ENCODE measurements at places on chromosomes 6 and 20.

- DNase-seq = no peak
Measured at GRCh38 chr20:54209216-54209813, 1.4 kb downstream of the PFDN4 start.

GRCh38 chr6:34553750-34554149 is 2.4 kb downstream of the SPDEF start:
- no peak for DNase-seq

DNA sequence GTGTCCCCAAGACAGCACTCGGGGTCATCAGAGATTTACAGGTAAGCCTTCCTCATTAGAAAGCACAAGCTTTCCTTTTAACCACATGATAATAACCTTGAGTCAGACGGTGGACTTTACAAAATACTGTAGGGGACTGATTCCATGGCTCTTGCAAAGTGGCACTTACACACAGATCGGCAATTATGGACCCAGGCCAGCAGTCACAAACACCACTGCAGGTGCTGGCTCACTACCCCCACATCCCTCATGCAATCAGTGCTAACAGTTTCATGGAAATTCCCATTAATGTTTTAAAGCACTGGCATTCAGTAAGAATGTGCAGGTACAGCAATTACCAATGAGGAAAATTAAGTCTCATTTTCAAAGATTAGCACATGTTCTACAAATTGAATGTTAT is 516.5 kb downstream of the PRKN start:
- no peak for DNase-seq

GRCh38 chr6:155645325-155645724 is 189.7 kb upstream of the NOX3 start:
- no peak for DNase-seq

- no peak for DNase-seq
Measured at GRCh38 chr20:50957276-50957675, 1.1 kb downstream of the DPM1 start.
